ENCODE measurements at places on chromosomes 7 and 10.

- no peak for DNase-seq
These were observed 553.5 kb upstream of the C7orf33 start for GRCh38 chr7:148037044-148037443.

DNA sequence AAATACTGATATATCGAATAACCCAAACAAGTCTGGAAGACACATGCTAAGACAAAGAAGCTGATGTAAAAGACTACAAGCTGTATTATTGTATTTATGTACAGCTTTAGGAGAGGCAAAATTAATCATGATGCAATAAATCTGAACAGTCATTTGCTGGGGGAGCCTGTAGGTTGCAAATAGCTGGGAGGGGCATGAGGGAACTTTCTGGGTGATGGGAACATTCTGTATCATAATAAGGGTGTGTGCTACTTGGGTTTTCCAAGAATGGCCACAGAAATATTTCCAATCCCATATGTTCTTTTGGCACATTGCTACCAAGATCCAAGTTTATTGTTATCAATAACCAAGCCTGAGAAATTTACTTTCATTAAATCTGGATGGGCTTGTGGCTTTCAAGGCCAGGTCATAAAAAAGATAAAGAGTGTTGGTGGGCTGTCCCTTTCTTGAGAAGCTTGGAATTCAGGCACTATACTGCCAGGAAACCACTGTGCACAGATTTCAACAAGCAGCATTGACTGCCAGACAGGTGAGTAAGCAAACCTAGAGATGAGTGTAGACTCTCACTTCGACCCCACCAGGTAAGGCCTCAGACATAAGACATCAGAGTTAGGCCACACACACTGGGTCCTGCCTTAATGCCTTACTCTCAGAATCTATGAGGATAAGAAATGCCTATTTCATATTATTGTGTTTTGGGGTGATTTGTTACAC, 629.7 kb upstream of the FZD8 start:
- DNase-seq = no peak

DNA sequence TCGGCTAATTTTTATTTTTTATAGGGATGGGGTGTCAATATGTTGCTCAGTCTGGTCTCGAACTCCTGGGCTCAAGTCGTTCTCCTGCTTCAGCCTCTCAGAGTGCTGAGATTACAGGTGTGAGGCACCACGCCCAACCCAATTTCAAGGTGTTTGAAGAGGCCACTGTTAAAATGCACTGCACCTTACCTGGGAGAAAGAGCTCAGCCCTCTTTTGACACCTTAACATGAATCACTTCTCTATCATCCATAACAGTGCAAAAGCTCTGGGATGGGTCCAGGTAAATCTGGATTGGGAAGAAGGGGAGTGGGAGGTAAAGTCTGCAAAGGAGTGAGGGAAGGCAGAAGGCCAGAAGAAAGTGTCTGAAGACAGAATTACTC, 557 bp upstream of the ZNF282 start:
- no peak for DNase-seq

DNA sequence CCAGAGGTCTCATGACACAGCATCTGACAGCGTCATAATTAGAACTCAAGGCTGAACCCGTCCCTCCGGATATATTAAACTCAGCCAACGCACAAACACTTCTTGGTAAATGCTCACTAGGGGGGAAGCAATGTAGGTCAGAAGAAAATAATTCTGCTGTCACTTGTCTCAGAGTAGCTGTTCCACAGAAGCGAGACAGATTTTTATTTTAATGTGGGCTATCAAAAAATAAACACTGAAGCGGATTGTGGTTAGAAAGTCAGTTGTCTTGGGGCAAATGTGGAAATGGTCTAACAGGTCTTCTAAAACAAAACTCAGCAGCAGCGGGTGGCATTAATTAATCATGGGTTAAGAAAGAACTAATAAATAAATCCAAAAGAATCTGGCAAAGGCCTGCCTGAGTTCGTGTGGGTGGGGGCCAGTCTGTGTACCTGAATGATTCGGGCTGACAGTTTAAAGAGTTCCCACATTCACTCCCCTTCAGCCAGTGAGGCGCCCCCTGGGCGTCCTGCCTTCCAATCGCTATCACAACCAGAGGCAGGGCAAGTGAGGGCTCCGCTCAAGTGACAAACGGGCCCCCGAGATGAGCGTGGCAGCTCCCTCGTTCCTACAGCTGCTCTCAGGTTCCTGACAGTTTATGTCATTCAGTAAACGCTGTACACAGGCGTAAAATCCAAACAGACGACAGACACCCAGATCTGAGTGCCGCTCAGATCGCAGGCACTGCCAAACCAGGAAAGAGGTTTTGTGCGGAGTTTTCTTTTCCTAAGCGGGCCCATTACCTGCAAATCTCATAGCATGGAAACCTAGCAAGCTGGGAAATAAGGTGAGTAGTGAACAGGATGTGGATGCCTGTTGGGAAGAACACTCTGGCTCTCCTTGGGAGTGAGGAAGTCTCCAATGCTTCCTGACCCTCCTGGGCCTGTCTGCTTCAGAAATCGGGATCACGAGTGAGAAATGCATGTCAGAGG, 52.9 kb downstream of the NRAP start:
- DNase-seq = peak; percentile 56

GRCh38 chr7:111540199-111540815, 22.0 kb downstream of the IMMP2L start:
- no peak for DNase-seq

GRCh38 chr7:4024133-4024532, 658.0 kb upstream of the FOXK1 start:
- DNase-seq = no peak

- DNase-seq = no peak
These were observed 91.8 kb downstream of the KLF6 start for GRCh38 chr10:3693022-3693697.

DNA sequence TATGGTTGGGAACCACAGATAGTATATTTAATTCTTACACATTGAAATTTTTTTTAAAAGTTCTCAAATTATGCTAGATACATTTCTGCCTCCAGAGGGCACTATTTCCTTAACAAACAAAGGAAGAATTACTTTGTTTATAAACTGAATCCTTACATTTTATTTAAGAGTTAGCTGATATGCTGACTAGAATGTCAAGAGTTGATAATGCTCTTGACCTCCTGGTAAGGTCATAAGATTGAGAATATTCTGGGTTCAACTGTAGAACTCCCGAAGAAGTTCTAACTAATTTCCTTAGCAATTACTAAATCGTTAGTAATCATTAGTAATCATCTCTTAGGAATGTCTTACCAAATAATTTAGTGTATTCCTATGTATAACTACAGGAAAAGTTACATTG, 95.3 kb upstream of the CYP26C1 start:
- DNase-seq = peak; percentile 65

GRCh38 chr10:76354212-76354738, 922.9 kb downstream of the LRMDA start:
- DNase-seq = no peak

DNA sequence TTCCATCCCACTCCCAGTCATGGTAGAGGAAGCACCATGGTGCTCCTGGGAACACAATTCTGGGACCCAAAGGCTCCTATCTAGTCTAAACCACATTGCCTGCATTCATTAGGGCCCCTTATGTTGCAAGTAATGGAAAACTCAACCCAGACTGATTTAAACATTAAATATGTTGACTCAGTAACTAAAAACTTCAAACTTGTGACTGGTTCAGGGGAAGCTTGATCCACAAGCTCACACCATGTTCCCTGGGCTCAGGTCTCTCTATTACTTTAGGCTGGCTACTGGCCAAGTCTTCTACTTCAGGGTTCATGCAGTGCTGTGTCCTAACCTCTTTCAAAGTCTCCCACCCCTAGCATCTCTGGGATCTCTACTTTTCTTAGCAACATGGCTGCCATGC, 13.1 kb downstream of the WNT16 start:
- no peak for DNase-seq

GRCh38 chr7:5425507-5426225, 2.0 kb upstream of the TNRC18 start:
- peak; percentile 92 for DNase-seq

- no peak for DNase-seq
These were observed 168.1 kb upstream of the MALRD1 start for GRCh38 chr10:18880530-18880929.

DNA sequence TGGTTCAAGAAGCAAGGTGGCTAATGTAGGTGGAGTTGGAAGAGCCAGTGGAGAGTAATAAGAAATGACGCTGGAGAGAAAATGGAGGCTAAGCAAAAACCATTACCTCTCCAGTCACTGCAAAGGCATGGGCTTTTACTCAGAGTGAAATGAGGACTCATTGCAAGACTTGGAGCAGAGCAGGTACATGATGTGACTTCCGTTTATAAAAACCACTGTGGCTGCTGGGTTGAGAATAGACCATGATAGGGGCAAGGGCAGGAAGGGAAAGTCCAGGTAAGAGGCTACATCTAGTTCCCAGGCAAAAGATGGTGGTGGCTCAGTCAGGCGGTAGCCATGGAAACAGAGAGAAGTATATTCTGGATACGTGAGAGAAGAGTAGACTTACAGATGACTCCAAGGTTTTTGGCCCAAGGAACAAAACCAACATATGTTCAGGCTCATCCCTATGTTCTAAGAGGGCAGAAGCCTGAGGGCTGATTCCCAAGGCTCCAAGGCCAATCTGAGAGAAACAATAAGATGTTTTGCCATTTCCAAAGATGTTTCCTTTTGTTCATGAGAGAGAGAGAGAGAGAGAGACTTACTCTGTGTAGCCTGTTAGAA, 21.5 kb upstream of the PDE1C start:
- DNase-seq = no peak

DNA sequence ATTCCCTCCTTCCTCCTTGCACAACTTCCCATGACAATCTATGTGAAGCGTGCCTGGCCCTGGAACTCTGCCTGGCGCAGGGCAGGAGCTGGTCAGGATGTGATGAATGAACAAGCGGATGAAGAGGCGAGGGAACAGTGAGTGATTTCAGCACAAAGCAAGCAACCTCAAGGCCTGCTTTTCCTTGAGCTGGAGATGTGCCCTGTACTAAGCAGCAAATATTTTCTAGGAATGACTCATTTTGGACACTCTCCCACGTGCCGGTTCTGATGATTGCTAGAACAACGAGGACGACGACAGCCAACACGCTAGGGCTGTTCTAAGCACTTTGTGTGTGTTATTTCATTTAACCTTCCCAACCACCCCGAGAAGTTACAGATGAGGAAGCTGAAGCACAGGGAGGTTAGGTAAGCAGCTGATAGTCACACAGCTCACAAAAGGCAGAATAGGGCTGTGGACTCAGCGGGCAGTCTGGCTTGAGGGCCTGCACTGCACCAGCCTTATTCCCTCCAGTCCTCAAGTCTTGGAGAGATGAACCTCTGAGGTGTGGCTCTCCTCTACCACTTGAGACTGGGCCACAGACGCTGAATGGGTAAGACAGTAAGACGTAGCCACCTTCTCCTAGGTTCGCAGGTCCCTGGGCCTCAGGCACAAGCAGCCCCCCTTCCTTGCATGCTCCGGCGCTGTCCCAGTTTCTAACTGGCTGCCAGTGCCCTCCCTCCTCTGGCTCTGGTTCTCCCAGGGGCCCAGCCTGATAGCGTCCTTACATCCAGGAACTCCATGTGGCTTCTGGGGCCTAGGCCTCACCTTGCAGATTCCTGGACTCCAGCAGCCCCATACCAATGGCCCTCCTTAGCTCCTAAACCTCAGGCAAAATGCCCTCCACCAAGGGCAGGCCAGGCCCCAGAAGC, 59.0 kb downstream of the YKT6 start:
- DNase-seq = peak; percentile 85

DNA sequence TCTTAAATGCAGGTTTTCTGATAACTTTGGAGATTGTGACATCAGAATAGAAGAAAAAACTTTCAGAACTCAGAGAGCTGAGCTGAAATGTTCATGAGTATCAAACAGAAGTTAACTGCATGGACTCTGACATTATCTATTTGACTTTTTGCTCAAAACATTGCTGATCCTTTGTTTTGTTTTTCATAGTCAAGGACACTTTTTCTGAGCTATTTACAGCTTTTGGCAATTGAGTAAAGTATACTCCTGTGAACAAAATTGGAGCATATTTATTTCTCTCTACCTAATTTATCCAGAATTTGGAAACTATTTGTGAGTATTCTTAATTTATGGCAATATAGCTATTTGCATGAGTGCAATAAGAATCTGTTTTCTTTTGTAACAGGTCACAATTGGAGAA, 11.1 kb downstream of the KCP start:
- DNase-seq = no peak

DNA sequence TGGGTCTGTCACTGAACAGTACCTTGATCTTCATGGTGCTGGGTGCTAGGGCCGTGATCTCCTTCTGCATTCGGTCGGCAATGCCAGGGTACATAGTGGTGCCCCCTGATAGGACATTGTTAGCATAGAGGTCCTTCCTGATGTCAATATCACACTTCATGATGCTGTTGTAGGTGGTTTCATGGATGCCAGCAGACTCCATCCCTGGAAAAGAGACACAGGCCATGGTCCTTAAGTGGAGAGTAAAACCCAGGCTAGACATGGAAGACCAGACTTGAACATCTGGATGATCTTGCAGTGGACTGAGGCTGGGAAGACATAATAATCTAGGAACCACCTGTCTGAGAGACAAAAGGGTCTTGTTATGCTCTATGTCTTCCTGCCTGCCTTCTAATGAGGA, 14.5 kb downstream of the ACTA2 start:
- no peak for DNase-seq

- DNase-seq = peak; percentile 42
These were observed 18.0 kb upstream of the MTURN start for GRCh38 chr7:30116771-30117170.

GRCh38 chr10:77010430-77010829, 627.2 kb downstream of the KCNMA1 start:
- no peak for DNase-seq

- DNase-seq = no peak
These were observed 619.1 kb upstream of the ANKRD30A start for GRCh38 chr10:36506261-36506660.

- no peak for DNase-seq
These were observed 58.9 kb downstream of the HIBADH start for GRCh38 chr7:27603813-27604212.

- DNase-seq = no peak
These were observed 7.6 kb upstream of the SUPV3L1 start for GRCh38 chr10:69172241-69172982.
